ENCODE measurements at places on chromosomes 5 and 9. TPM values are rescaled to one million over a fixed set of nuclear protein-coding genes. Genes with fewer than 3 reads are reported as not detected.

DNA sequence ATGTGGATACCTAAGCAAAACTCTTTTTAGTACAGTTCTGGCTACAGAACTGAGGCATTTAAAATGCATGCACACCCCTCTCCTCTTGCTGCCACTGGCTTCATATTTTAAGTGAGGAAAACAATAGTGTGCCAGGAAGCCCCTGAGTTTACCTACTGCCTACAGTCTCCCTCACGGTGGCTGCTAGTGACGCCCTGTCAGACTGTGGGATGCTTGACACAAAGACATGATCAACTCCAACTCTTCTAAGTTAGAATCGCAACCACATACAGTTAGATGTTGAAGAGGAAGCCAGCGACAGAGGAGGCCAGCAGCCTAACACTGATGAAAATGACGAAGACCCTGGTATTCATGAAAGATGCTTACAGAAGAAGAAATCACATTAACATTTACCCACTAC, 1.3 kb downstream of the SEC16A start:
- no peak for DNase-seq

DNA sequence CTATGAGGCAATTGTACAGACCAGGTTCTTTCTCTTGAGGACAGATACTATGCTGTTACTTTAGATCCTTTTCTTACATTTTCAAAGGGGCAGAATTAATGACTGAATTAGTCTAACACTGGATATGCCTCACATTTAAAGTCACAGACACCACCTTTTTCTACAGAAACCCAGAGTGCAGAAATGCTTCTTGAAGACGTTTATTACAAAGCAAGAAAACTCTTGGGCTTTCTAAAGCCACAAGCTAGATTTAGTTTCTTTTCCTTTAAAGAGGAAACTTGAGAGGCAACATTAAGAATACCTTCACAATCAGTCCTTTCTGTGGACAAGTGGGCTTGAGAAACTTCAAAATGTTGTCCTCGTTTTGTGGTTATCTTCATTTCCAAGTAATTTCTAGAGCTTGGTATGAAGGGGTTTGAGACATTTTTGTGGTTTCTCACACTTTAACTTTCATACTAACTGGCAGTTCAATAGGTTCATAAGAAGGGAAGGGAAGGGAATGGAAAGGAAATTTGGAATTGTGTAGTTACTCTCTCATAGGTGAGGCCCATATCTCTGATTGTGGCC, 527.4 kb downstream of the RASEF start:
- DNase-seq, result no peak

DNA sequence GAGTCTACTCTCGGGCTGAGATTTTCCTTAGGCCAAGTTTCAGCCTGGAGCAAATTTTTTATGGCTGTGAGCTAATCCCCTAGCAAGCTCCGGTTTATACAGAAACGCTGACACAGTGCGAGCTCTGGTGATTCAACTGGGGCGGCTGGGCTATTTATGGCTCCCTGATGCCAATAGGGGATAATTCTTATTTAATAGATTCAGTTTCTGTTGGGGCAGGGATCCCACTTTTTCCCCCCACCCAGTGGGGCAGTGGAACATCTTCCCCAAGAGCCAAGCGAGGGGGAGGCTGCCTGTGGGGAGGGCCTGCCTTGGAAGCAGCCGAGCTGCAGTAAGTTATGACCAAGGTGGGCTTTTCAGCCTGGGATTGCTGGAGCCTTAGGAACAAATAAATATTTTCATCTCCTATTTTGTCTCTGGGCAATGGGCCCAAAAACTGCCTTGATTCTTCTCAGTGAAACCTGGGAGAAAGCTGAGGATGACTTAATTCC, 129.1 kb downstream of the MACROH2A1 start:
- no peak for DNase-seq

- no peak for DNase-seq
These were observed 67.2 kb downstream of the KIF4B start for GRCh38 chr5:155080721-155081120.

DNA sequence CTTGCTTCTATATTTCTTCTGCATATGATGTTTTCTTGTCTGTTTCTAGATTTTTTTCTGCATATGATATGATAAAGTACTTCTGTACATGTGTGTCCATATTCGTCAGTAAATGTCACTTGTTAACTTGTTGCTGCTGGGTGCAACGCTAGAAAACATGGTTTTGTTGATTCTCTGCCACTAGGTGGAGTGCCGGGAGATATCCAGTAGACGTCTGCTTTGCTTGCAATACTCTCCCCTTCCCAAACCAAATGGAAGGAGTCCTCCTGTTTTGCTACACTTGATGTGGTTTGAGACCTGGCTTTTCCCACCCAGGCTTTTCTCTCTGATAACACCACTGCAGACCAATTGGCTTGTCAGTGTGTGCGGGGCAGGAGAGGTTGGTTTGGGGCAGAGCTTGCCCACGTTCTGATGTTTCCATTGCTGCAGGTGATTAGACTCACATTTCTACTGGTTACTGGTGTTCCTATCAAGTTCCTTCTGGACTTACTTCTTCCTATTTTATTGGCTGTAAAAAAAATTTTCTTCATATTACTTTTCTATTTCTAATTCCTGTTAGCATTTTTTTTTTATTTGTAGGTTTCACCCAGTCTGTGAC, 900.0 kb upstream of the CDH10 start:
- DNase-seq, result no peak

GRCh38 chr5:32601623-32602295, 16.4 kb downstream of the SUB1 start:
- no peak for DNase-seq

Gene LAMC3
- 3.0 TPM for total RNA-seq

Gene LCN15
- total RNA-seq, result not detected

Gene LCN9
- total RNA-seq, result not detected

DNA sequence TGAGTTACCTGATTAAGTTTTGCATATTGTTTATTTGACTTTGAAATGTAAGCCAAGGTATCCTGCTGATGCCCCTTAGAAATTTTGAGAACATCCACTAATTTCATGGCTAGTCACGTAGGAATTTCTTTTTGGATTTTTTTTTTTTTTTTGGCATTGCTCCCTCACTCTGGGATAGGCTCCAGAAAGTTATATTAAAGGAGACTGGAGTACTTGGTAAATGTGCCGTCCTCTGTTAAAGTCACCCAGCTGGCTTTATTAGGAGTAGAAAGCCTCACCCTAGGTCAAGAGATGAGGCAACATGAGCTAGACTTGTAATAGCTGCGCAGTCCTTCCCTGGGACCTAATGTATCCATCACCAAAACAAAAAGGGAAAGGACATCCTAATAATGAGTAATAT, 3.1 kb downstream of the KCTD16 start:
- no peak for DNase-seq

Gene MLANA
- not detected for total RNA-seq
